NCI-H2029 (cell line): ENCODE measurements at places on chromosomes 1 and 21.

GRCh38 chr1:229947968-229948367, 119.1 kb upstream of the GALNT2 start:
- no peak for DNase-seq

DNA sequence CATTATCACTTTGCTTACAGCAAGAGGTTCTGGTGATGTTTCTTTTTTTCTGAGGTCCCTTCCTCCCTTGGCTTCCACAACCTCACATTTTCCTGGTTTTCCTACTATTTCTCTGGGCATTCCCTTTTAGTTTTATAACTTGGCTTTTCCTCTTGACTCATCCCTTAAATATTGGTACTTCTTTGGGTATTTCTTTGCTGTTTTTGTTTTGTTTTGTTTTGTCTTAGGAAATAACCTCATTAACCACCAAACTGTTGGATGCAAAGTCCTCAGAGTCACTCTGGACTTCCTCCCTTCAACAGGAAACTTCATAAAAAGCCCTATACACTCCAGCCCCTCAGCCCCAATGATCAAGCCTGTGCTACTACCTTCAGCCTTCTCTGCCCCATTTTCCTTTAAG, 211.1 kb downstream of the DUSP10 start:
- no peak for DNase-seq

GRCh38 chr1:100434831-100435230, 82.5 kb downstream of the CDC14A start:
- no peak for DNase-seq

- no peak for DNase-seq
Measured at GRCh38 chr1:28601696-28602095, 9.6 kb downstream of the RAB42 start.

DNA sequence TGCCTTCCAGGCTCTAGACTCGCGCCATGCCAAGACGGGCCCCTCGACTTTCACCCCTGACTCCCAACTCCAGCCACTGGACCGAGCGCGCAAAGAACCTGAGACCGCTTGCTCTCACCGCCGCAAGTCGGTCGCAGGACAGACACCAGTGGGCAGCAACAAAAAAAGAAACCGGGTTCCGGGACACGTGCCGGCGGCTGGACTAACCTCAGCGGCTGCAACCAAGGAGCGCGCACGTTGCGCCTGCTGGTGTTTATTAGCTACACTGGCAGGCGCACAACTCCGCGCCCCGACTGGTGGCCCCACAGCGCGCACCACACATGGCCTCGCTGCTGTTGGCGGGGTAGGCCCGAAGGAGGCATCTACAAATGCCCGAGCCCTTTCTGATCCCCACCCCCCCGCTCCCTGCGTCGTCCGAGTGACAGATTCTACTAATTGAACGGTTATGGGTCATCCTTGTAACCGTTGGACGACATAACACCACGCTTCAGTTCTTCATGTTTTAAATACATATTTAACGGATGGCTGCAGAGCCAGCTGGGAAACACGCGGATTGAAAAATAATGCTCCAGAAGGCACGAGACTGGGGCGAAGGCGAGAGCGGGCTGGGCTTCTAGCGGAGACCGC, 2.0 kb upstream of the OLIG2 start:
- no peak for DNase-seq

DNA sequence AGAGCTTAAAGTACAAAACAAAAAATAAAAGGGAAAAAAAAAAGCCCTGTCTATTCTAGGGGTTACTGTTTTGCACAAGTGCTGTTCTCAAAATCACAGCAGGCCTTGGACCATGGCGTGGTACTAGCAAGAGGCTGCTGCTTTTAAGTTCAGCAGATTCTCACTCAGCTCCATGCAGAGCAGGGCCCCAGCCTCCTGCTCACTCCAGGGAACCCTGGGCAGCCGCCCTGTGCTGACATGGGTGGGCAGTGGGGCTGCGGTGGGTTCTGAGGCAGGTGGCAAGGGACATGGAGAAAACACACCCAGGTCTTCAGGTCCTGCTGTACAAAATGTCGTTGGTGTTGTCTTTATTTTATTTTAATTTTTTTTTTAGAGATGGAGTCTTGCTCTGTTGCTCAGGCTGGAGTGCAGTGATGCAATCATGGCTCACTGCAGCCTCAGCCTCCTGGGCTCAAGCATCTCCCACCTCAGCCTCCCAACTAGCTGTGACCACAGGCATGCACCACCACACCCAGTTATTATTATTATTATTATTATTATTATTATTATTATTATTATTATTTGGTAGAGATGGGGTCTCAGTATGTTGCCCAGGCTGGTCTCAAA, 170.9 kb downstream of the DYRK1A start:
- DNase-seq: no peak

DNA sequence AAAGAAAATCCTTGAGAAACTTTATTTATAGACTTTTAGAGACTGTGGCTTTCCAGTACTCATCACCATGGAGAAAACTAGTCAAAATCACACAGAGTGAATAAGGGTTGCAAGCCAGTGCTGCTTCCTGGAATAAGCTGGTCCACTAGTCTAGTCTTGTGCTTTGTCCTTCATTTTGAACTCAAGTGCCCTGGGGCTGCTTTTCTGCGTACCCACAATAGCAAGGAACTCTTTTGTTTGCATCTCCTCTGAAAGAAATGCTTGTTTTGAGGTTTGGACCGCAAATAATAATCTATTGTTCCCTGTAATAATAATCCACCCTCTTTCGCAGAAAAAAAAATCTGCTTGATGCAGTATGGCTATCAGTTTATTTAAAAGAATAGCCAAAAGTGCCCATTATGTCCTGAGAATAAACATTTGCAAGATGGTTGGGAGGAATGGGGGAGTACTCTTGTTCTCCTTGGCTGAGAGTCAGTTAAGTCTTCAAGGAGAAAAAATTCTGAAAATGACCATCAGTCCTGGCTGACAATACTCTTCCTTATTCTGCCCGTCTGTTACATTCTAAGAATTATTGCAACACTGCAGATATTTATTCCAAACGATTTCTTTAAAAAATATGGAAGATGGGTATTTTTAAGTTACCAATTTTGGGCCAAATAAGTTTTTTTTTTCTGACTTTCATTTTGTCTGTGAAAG, 41.9 kb downstream of the MPZL1 start:
- DNase-seq: no peak

- no peak for DNase-seq
Measured at GRCh38 chr1:168338589-168339503, 58.2 kb downstream of the TBX19 start.

GRCh38 chr1:224482619-224483018, 48.0 kb upstream of the WDR26 start:
- no peak for DNase-seq

DNA sequence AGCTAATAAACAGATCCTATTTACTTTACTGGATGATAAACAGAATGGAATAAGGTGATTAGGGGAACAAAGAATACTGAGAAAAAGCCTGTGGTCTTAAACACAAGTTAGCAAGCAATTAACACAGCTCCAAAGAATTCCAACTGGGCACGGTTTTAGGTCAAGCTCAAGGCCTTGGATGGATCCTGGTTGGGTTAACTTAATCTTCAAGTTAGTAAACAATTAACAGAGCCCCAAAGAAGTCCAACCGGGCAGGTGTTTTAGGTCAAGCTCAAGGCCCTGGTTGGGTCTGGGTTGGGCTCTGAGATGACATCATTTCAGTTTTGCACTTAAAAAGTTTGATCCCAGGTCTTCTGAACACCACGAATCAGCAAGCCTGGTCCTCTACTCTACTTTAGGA, 1086.3 kb upstream of the TMPRSS15 start:
- DNase-seq: no peak

- no peak for DNase-seq
Measured at GRCh38 chr1:75615613-75616435, 4.9 kb upstream of the SLC44A5 start.

GRCh38 chr1:113035086-113035485, 37.9 kb upstream of the LRIG2 start:
- no peak for DNase-seq

GRCh38 chr1:185676969-185677368, 57.2 kb upstream of the HMCN1 start:
- DNase-seq: no peak

DNA sequence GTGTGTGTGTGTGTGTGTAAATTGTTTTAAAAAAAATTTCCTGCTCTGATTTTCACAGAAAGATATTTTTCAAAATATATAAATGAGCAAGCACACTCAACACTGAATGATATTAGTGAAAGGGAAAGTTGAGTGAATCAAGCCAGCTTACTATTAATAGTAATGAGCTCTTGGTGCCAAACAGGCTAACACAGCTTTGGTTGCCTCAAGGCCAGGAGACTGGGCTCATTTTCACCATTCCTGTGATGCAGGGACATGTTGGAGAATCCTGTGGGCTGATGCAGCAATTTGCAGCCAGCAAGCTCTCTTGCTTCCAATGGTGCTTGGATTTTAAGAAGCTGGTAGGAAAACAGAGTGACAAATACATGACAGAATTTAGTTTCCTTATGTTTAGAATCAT, 30.2 kb downstream of the PLA2G4A start:
- no peak for DNase-seq

- DNase-seq: no peak
Measured at GRCh38 chr1:182698971-182699370, 14.6 kb upstream of the RGS8 start.

GRCh38 chr1:54665852-54666251, 24.3 kb downstream of the MROH7 start:
- DNase-seq: no peak

- no peak for DNase-seq
Measured at GRCh38 chr21:31173881-31174555, 135.7 kb upstream of the KRTAP19-8 start.

DNA sequence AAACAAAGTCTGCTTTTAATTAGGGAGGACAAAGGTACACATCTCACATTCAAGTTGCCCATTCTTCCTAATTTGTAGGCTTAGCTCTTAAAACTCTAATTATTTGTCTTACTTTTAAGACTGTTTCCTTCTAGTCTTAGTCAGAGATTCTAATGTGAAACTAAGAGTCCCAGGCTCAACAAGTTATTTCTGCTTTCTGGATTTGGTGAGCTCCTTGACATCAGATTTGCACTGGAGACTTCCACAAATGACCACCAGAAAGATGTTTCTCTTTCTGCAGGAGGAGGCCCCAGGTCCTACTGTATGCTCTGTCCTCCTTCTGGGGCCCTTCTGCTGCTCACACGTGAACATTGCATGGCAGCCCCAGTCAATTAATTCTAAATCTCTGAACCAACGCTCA, 194.2 kb upstream of the JUN start:
- DNase-seq: no peak

DNA sequence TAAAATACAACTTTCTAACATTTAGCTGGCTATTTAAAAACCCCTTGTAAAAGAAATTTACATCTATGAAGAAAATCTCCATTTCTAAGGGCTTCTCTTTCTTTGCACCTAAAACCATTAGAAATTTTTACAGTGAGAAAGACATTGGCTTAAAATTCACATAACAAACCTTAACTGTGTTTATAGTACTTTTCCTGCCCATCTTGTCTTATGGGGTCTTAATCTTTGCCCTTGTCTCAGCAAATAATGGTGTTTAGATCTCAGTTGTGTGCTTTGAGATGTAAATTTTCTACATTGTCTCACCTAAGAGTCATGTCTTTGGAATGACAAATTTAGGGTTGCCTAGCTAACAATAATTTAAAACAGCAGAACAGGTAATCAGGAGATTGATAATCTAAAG, 71.5 kb downstream of the DDAH1 start:
- DNase-seq: no peak

GRCh38 chr1:230892018-230892491, 23.7 kb upstream of the C1orf198 start:
- DNase-seq: no peak

- no peak for DNase-seq
Measured at GRCh38 chr21:40255518-40256444, 388.5 kb downstream of the PCP4 start.

- no peak for DNase-seq
Measured at GRCh38 chr1:37647281-37647680, 12.6 kb upstream of the RSPO1 start.

GRCh38 chr21:24046829-24047443, 1560.3 kb downstream of the MRPL39 start:
- DNase-seq: no peak

DNA sequence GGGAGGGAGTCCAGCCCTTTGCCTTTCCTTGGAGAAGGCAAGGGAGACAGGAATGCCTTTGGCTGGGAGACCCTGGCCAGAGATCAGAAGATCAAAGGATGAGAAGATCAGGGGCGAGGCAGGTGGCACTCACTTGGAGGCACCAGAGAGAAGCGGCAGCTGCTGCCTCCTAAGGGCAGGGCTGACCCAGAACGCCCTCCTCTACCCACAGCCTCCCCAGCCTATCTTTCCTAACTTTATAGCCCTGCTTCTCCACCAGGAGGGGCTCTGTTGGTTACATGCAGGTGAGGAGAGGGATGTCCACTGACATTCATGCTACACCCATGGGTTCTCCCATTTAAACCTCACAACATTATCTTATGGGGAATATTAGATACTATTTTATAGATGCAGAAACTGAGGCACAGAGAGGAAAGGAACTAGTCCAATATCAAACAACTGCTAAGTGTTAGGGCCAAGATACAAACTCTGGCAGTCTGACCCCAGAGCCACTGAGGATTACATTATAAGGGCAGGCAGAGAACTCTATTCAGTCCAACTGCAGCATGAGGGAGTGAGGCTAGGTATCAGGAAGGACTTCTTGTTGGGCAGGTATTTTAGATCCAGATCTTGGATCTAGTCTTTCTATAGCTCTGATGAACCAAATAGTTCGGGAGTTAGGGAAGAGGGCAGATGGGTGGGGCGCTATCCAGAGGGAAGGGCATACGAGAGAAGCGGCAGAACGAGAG, 19.9 kb downstream of the LGR6 start:
- DNase-seq: no peak

DNA sequence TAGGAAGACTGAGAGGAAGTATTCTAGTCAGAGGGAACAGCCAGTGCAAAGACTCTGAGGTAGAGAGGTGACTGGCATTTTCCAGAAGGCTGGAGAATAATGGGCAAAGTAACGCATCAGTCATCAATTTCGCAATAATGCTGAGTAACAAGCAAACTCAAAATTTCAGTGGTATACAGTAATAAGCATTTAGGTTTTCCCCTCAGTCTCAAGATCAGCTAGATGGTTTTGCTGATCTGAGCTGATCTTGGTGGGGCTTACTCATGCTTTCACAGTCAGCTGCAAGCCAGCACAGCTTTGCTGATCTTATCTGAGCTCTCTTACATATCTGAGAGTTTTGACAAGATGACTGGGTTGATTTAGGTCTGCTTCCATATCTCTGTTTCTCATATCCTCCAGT, 108.7 kb downstream of the TSEN15 start:
- DNase-seq: no peak
